A549 treated with AZD2906 at 1 μM for 4 hours (cell line): ENCODE measurements at places on chromosomes 7 and 10. TPM values are rescaled to one million over a fixed set of nuclear protein-coding genes. Genes with fewer than 3 reads are reported as not detected.

Gene CYP2C9
- total RNA-seq: 0.09 TPM in 1 of 5 replicates, not detected in the others

Gene TYW1
- total RNA-seq: 12.9 to 15.7 TPM (median 13.6 TPM) in 5 replicates

Gene PDZD7
- total RNA-seq: 0.64 to 1.5 TPM (median 1.1 TPM) in 5 replicates

Gene TMEM273
- not detected in 5 replicates for total RNA-seq

Gene RELN
- 0.01 to 0.05 TPM (median 0.03 TPM) in 4 of 5 replicates, not detected in the other for total RNA-seq

Gene TRPV5
- not detected in 5 replicates for total RNA-seq

Gene ZNF485
- total RNA-seq: 1.5 to 2.4 TPM (median 1.6 TPM) in 5 replicates
